ENCODE measurements at places on chromosomes 13 and 19. TPM values are rescaled to one million over a fixed set of nuclear protein-coding genes. Genes with fewer than 3 reads are reported as not detected.

The FAM216B gene
- total RNA-seq: not detected

DNA sequence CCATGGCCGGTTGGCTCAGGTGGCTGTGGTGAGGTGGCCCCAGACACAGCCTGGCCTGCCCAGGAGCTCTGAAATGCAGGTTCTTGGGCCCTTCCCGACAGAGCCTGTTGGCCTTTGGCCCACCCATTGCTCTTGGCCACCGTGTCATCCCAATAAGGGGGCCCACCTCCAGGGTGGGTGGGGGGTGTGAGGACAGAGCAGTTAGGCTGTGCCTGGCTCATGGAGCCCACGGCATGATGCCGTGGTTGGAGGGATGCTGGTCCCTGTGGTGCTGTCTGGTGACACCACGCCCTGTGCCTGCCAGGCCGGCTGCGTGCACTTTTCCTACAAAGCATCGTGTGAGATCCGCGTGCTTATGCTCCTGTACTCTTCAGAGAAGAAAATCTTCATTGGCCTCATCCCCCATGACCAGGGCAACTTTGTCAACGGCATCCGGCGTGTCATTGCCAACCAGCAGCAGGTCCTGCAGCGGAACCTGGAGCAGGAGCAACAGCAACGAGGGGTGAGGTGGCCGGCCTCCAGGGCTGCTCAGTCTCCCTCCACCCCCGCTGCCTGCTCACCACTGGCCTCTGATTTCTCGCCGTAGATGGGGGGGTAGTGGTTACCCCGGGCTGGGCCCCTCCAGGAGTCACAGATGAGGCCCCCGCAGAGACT lies 7.6 kb downstream of the PNKP start:
- no peak overlapping the region for H3K27ac ChIP-seq
- H3K4me3 ChIP-seq: no peak overlapping the region
- H3K27me3 ChIP-seq: no peaks in the 10 kb centered on the region
- no peak for DNase-seq

DNA sequence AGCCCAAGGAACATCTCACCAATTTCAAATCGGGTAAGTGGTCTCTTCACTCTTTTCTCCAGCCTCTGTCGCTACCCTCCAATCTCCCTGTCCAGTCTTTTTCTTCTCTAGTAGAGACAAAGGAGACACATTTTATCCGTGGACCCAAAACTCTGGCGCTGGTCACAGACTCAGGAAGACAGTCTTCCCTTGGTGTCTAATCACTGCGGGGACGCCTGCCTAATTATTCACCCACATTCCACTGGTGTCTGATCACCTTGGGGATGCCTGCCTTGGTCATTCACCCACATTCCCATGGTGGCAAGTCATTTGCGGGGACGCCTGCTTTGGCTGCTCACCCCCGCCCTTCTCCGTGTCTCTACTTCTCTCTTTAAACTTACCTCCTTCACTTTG lies 13.8 kb upstream of the OR10H1 start:
- H3K4me1 ChIP-seq: no peaks in the 10 kb centered on the region
- H3K36me3 ChIP-seq: no peaks in the 10 kb centered on the region
- no peak overlapping the region for H3K4me3 ChIP-seq
- DNase-seq: no peak
- H3K27me3 ChIP-seq: no peaks in the 10 kb centered on the region

The ZNF439 gene
- 1.1 TPM for total RNA-seq

GRCh38 chr13:39655041-39655568 lies 357 bp upstream of the COG6 start:
- no peak for DNase-seq
- no peaks in the 10 kb centered on the region for H3K36me3 ChIP-seq
- H3K4me3 ChIP-seq: peak overlapping the region; percentile 98
- H3K27ac ChIP-seq: peak overlapping the region; percentile 89
- H3K27me3 ChIP-seq: no peaks in the 10 kb centered on the region

The POLR1G gene
- 7.3 TPM for total RNA-seq

The KLK15 gene
- not detected for total RNA-seq

The APC2 gene
- total RNA-seq: 3.9 TPM

The ZNF723 gene
- not detected for total RNA-seq

DNA sequence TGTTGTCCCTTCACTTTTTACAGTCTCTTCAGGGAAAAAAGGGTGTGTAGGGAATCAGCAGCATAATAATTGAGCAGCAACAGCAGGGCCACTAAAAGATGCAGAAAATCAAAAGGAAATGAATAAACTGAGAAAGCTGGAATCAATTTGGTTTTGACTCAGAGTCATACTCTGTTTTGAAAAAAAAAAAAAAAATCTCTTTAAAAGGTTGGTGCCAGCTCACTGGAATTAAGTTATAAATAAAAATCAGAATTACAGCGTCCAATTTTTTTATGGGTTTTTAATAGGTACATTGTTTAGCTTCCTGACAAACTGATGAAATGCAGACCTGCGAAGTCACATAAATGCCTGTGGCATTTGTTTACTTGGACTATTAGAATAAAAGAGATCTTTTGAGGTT lies 231.9 kb downstream of the COG6 start:
- peaks cover 16% of the 10 kb centered on the region for H3K4me1 ChIP-seq
- DNase-seq: no peak
- peaks cover 9% of the 10 kb centered on the region for H3K36me3 ChIP-seq
- H3K27ac ChIP-seq: no peak overlapping the region
- no peaks in the 10 kb centered on the region for H3K27me3 ChIP-seq

Data from chondrocyte (in vitro differentiated cells).